ENCODE measurements at places on chromosomes 7 and 10.

DNA sequence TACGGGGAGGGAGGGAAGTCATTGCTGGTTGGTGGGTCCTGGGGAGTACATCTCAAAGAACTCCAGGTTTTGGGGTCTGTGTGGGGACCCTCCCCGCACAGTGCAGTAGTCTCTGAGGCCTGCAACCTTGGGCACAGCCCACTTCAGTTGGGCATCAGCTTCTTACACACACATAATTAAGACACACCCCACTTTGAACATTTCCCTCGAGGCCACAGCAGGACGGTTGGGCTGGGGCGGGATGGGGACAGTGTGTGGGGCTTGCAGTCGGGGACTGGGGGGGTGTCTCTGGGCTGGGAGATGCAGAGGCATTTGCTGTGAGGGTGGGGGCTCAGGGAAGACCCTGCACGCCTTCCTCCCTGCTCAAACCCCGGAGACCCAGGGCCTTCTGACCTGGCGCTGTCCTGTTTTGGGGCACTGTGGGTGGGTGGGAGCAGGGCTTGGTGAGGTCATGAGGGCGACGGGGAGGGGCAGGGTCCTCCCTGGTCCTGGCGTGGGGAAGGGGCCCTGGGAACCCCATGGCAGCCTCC, 1.3 kb downstream of the LFNG start:
- no peak for DNase-seq

GRCh38 chr7:90621125-90621746, 25.1 kb downstream of the CDK14 start:
- no peak for DNase-seq

DNA sequence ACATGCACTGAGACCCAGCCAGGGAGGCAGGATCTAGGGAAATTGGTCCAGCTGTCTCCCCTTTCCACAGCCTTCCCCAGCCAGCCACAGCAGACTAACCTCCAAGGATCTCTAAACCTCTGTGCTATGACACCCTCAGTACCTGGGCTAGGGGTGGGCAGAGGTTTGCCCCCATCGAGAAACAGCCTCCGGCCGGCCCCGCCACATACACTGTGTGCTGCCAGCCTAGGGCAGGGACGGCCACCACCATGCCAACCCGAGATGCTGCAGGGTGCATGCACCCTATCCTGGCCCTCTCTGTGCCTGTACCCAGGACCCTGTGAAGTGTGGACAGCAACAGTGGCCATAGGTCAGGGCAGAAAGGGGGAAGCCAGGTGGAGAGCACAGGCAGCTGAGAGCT, 58.1 kb downstream of the PARP12 start:
- no peak for DNase-seq

DNA sequence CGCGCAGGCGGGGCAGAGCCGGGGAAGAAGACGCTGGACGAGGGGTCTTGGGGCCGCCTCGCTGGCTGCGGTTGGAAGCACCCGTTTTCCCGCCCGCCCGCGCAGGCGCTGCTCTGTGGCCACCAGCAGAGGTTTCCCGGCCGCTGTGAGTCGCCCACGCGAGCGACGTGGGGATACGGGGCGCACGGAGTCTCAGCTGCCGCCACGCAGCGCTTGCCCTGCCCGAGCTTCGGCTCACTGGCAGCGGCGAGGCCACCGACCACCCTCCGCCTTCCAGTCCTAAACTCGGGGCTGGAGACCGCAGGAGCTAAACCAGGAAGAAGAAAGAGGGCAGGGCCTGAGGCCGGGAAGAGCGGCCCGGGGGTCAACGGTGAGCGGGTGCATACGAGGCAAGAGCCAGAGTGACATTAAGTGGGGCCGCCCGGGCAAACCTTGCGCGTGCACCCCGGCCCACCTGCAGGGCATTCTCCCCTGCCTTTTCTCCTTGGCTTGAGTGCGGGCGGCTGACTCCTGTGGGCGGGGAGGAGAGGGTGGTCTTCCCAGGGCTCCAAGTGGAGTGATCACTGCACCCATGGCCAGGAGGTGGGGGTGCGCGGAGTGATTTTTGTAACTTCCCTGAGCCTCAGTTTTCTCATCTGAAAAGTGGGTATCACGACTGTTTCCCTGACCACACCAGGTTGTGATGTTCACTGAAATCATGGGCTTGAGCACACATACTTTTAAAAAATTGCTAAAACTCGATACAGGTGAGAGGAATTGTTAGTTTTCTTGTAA, 7.1 kb upstream of the EMX2 start:
- no peak for DNase-seq

DNA sequence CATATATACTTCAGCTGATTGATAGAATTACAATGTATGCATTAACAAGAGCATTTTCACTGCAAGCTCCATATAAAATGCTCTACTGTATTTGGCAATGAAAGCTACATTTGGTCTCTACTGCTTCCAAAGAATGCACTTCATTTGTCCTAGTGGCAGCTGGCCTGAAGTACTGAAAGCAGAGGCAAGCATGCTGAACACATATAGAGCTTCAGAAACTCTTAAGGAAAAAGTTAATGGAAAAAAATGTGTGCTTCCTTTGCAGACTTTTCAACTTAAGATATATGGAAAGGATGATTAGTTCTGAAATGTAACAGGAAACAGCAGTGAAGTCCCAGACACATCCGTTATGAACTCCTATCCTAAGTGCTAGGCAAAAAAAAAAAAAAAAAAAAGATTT, 537.1 kb upstream of the POM121L12 start:
- DNase-seq = no peak

DNA sequence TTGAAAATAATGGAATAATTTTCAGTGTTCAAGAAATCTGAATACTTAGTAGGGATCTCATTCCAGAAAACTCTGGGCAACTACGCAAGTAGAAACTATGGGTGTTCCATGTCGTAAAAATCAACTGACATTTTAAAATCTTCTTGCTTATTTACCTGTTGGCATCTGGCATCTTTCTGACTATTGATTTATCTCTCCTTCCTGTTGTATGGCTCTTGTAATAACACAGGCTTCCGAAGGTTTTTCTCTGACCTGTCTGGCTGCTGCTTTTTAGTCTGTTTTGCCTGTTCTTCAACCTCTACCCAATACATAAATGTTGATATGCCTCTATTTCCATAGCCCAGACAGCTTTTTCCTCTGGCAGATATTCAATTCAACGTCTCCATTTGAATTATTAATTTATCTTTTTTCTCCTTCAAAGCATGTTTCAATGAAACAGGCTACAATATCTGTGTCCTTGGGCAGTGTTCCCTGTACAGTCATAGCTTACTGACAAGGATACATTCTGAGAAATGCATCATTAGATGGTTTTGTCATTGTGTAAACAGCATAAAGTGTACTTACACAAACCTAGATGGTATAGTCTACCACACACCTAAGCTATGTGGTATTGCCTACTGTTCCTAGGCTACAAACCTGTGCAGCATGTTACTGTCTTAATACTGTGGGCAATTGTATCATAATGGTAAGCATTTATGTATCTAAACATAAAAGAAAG, 105.9 kb upstream of the ETV1 start:
- DNase-seq = no peak

- no peak for DNase-seq
Measured at GRCh38 chr10:77391605-77392235, 245.9 kb downstream of the KCNMA1 start.

- DNase-seq = no peak
Measured at GRCh38 chr10:66519616-66520015, 406.2 kb upstream of the LRRTM3 start.

DNA sequence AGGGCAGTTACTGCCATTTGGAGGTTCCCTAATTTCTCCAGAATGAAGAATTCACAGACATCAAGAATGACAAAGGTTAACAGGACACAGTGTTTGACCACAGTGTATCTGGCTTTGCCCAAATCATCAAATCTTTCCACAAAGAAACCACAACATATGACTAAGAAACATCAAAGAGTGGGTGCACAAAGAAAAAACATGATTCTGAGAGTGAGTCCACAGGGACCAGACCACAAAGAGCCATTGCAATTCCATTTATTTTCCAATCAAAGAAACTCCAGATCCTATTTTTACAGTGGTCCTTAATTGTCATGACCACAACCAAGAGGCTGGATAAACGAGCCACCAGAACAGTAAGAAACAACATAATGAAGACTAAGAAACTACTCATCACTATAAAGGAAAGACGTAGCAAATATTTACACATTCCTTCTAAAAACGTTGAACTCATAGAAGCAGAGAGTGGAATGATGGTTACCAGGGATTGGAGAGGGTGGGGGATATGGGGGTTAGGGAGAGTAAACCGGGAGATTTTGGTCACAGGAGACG, 286.5 kb downstream of the DOCK4 start:
- DNase-seq = no peak

GRCh38 chr7:90391488-90391887, 11.8 kb upstream of the CLDN12 start:
- no peak for DNase-seq

DNA sequence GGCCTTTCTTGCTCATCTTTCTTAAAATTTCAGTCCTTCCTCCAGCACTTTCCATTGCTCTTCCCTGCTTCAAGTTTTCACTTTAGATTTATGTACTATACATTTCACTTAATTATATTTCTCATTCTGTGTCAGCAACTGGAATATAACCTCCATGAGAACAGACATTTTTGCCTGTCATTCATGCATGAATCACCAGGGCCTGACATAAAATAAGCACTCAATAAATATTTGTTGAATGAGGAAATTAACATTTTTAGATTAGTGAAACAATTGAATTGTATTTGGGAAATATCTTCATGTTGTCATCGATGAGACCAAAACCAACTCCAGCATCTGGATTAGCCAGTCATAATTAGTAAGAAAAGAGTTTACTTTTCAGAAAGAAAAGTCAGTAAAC, 6.1 kb downstream of the SAMD9L start:
- no peak for DNase-seq

DNA sequence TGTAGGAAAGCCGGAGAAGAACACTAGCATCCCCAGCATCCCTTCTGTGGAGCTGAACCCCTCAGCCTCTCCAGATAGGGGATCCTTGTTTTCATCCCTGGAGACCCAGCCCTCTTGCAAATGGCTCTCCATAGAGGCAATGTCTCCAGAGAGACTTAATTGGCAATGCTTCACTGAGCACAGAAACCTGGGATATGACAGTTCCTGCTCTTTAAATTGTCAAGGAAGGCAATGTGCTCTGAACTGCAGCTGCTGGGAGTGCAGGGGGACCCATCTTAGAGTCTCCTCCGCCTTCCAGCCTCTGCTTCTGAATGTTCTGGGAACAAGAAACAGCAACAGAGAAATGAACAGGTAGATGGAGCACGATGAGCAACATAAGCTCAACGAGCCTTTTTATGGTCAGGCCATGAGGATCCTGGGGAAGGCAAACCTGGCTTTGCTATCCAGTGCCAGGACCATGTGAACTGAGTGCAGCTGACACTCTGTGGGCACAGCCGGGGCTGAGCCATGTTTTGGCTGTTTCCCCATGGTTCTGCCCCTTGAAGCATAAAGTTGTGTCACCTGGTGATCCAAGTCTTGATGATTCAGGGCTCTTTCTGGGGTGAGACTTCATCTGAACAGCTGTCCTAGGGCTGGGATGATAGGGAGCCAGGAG, 481.0 kb downstream of the PLXNA4 start:
- no peak for DNase-seq

GRCh38 chr10:70232859-70233108, 445 bp downstream of the PPA1 start:
- no peak for DNase-seq

GRCh38 chr10:130495116-130495862, 359.1 kb downstream of the GLRX3 start:
- DNase-seq = no peak

GRCh38 chr10:117413928-117414618, 38.8 kb upstream of the PDZD8 start:
- DNase-seq = no peak

DNA sequence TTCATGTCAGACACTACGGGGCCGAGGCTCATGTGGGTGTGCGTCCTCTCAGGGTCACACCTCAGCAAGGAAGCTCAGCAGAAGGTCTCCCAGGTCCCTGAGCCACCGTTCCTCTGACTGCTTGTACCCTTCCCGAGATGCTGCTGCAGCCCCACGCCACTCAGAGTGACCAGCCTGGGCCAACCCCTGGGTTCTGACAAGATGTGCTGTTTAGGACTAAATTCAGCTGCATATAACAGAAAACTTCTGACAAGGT, 512.5 kb downstream of the DNAJB6 start:
- DNase-seq = no peak
